ENCODE measurements at places on chromosomes 4 and X.

GRCh38 chrX:31139961-31140360, 68.1 kb upstream of the FTHL17 start:
- DNase-seq: no peak

DNA sequence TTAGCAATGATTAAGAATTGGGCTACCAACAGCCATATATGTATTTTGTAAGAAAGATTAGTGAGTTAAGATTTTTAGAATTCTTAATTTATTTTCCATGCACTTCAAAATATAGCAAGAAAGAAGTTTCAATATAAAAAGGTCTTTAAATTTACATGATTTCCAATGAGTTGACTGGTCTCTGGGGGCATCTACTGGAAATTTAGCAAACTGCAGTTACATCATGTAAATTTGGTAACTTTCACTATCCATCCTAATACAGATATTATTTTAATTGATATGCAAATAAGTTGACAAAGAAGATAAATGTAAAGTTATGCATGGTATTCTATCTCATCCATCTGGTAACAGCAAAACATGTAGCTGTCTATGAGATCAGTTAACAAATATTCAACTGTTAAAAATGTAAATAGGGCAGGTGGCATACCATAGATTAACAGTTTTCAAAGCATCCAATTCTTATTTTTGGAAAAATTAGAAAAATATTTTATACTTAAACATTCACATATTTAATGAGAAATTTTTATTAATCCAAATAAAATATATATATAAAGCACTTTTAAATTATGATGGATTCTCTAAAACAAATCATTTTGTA, 29.1 kb downstream of the TTC29 start:
- DNase-seq: peak; percentile 12

GRCh38 chrX:107713203-107713542, 62.4 kb downstream of the TSC22D3 start:
- DNase-seq: no peak

DNA sequence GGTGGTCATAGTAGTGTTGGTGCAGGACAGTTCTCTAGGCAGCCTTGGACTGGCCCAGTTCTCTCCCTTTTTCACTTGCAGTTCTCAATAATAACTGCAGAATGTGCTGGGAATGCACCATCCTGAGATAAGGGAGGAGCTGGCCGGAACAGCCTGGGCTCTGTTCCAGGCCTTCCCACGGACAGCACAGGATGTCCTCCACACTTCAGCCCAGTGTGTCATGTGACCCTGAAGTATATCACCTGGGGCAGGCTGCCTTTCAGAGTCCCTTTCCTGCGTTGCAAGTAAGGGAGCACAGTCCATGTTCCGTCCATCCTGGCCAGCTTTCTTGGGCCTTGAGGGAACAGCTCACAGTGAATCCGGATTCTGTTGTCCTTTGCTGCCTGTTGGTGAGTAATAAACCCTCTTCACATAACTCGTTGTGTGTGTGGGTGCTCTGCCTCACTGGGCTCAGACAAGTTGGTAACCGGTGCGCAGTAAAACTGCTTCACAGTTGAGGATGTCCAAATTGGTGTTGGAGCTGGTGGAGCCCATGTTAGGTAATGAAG, 32.3 kb upstream of the BBS12 start:
- no peak for DNase-seq

GRCh38 chr4:80097400-80098177, 24.6 kb upstream of the ANTXR2 start:
- DNase-seq: no peak

Data from nephron progenitor cell (in vitro differentiated cells).